ENCODE measurements at places on chromosomes 5 and 9.
A peak's percentile ranks its signal among the peaks of the same experiment; 100 is the strongest.

- no peak for DNase-seq
Measured at GRCh38 chr9:18606281-18606680, 132.3 kb downstream of the ADAMTSL1 start.

DNA sequence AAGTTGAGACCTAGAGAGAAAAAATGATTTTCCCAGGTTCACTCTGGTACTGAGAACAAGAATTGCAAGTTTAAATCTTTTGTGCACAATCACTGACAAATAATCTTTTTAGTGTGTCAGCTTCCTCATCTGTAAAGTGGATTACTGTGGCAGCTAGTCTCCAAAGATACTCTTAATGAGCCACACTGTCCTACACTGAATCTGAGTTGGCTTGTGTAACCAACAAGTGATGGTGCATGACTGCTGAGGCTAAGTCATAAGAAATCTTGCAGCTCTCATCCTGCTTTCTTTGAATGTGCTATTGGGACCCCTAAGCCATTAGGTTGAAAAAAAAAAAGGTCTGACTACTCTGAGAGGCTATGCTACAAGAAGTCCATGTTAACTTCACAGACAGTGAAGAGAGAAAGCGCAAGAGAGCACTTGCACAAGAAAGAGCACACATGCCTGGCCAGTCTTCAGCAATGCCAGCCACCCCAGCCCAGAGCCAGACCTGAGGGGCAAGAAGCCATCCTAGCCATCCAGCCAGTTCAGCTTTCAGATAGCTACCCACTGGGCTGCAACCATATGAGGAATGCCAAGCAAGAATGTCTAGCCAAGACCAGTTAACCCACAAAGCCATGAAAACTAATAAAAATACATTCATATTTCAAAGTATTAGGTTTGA lies 419.4 kb downstream of the RAB3C start:
- DNase-seq, result no peak

DNA sequence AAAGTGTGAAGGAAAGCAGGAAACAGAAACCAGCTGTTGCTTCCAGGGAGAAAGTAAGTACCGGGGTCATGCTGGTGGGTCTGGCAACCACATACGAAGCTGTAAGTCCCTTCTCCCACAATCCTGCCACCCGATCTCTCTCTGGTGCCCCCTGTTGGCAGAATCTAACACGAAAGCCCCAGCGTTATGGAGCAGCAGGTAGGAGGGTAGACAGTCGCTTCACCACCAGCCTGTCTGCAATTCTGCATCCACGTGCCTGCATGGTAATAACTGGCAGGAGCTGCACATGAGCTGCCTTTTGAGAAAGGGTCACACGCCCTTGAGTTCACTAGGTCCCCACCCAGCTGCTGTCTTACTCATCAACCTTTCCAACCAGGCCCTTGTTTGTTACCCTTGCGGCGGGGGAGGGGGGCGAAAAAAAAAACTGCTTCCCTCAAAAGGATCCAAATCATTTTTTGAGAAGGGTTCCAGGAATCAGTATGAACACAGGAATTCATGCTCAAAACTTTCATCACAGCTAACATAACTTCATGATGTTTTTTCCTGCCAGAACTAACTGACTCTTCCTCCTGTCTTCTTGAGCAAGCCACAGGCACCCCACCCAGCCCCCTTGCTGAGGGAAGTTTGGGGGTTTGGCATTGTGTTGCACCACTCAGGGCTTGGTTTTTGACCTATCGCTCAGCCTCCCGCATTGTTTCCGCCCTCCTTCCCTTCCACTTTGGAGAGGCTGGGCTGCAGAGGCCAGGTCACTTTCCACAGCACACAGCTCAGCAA lies 19.6 kb upstream of the TMEM252 start:
- no peak for DNase-seq

DNA sequence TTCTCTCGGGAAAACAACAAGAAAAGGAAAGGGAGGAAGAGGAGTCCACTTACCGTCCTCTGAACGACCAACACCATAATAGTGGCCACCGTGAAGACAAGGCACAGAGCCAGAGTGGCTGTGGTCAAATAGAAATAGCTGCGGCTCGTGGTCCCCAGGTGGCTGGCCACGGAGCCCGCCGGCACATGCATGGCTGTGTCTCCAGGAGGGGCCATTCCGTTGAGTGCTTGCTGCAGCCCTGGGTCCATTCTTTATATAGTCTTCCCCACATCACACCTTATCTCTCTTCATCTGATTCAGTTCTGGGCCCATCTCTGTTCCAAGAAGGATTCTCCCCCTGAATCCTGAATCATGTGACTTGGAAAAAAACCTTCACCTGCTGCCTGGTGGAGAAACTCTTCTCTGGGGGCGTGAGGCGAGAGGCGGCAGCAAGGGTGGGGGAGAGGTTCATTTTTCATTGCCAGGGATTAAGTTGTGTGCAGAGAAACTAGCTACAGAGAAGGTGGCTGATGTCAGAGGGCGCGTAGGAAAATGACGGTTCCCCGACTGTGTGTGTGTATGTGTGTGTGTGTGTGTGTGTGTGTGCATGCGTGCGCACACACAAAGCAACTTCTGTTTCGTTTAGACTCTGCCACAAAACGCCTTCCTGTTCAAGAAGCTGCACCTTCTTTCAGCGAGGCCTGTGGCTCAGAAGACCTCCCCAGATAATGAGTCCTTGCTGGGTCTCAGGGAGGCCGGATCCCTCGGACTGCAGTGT lies at the start of gene TNFSF8:
TNFSF8 (minus strand) TSS at position 536 of the 757 bp plus-strand sequence; CDS start at position 248, 288 bp downstream.
- DNase-seq, result no peak

DNA sequence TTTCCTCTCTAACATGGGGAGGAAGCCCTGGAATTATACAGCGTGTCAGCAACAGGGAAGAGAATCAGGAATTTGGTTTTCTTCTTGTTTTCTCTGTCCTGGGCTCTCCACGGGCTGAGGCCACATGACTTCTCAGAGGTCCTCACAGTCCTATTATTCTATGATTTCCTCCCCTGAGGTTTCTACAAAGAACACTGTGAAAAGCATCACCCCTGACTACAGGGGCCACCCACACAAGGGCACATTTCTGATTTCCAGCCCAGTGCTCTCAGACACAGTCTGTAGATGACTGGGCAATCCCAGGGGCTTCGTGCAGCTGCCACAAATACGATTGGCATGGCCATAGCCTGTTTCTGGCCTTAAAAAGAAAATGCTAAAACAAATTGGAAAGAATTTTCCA lies 284.9 kb downstream of the CEMIP2 start:
- DNase-seq, result no peak

GRCh38 chr5:59222687-59223511 lies 640.0 kb downstream of the RAB3C start:
- DNase-seq, result no peak

GRCh38 chr9:97852399-97853055 lies 499 bp upstream of the FOXE1 start:
- no peak for DNase-seq

DNA sequence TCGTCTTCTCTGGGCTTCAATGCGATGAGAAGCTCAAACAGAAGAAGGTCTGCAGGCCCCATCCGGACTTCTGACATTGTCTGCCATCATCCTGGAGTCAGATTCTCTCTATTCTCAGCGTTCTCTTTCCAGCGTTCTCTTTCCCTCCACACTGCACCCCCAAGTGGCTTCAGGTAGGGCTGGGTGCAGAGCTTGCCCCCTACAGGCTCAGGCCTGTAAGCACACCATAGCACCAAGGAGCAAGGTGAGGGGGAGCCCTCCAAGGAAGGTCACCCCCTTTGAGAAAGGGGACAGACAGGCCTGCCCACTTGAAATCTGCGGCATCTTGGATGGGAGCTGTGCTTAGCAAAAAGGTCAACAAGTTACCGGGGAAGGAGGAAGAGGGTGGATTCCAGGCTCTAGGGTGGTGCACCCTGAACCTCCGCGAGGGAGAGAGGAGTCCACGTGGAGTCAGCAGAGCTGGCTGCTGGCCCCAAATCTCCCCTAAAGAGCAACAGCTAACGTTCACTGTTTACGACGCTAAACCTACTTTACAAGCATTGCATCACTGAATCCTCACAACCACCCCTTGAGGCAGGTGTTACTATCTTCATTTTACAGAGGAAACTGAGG lies 27.5 kb downstream of the GPX3 start:
- DNase-seq, result no peak

DNA sequence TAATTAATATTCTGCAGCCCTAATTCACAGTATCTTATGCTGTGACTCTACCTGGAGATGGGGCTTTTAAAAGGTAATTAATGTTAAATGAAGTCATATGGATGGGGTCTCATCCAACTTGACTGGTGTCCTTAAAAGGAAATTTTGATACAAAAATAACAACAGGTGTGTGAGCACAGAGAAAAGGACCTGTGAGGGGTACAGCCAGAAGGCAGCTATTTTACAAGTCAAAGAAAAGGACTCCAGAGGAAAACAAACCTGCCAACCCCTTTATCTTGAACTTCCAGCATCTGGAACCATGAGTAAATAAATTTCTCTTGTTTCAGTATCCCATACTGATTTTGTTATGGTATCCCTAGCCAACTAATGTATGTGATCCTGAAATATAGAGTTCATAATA lies 250.3 kb downstream of the TMEM232 start:
- no peak for DNase-seq

DNA sequence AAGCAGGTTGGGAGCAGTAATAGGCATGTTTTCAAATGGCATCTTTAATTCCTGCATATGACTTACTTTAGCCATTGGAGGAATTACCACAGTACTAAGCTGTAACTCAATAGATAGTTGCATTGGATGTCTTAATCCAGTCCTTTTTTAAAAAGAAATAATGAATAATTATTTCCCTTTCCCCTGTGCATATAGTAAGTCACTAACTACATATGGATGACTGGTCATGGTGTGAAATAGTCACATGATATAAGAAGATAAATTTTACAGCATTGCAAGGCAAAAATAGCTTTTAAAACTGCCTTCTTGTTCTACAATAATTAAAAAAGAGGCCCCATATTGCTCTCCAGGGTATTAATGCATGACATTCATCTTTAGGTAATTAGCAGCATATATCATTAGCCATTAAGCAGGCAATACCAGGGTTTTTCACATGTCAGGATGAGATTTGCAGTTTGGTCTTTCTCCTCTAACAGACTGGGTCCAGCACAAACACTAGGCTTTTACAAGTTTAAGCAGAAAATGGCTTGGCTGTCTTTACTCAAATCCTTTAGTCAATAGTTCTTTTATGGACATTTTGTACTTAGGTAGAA lies 606.4 kb upstream of the RORB start:
- no peak for DNase-seq

GRCh38 chr5:28066856-28067255 lies 1028.5 kb upstream of the CDH9 start:
- no peak for DNase-seq

GRCh38 chr9:104330841-104331240 lies 173.2 kb upstream of the OR13F1 start:
- DNase-seq, result no peak

DNA sequence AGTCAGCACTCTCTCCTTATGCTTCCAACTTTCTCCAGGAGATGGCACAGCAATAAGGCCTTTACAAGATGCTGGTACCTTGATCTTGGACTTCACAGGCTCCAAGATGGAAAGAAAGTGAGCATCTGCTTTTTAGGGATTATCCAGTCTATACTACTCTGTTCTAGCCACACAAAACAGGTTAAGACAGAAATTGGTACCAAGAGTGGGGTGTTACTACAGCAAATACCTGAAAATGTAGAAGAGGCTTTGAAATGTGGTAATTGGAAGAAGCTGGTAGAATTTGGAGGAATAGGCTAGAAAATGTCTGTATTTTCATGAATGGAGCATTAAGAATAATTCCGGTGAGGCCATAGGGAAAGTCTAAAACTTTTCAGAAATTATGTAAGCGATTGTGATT lies 484.8 kb upstream of the GRIA1 start:
- no peak for DNase-seq

- no peak for DNase-seq
Measured at GRCh38 chr5:98593418-98593817, 180.0 kb upstream of the RGMB start.

DNA sequence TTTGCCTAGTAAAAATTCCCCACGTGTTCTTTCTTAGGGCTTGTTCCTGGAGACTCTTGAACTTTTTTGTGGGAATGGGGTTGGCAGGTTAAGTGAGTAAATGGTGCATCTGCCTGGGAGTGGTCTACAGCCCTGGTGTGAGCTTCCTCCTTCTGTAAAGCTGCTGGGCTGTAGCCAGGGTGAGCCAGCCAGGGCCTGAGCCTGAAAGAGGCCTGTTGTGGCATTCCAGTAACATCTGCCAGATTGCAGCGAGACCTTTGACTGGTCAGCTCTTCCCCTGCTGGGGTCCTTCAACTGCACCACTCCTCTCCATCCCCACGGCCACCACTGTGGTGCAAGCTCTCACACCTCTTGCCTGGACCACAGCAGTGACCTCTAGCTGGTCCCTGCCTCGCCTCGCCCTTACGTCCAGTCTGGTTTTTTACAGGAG lies 47.5 kb downstream of the SLC22A5 start:
- DNase-seq, result no peak

DNA sequence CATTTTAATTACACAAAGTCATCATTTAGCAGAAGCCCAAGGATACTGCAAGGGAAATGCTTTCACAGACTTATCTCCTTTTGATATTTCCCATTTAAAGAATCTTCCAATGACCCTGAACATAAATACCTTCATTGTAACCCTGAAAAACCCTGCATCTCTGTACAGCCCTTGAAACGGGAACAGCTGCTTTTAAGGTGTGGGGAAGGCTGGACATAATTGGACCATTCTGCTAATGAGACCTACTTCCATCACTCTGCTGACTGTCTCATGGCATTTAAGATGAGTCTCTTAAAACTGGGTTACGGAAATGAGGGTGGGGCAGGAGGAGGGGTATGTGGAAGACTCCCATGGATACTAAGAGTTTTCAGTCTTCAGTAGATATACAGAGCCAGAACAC lies 485.8 kb downstream of the BRINP1 start:
- DNase-seq, result no peak

- DNase-seq, result no peak
Measured at GRCh38 chr5:139851558-139851957, 56.0 kb downstream of the PSD2 start.

- no peak for DNase-seq
Measured at GRCh38 chr5:172383191-172383802, 71.0 kb downstream of the SH3PXD2B start.

GRCh38 chr5:54756796-54757402 lies 228.5 kb downstream of the ESM1 start:
- DNase-seq, result no peak

- no peak for DNase-seq
Measured at GRCh38 chr9:133089271-133089671, 27.5 kb downstream of the CEL start.

GRCh38 chr9:74770508-74771261 lies 117.0 kb downstream of the TRPM6 start:
- DNase-seq, result peak; percentile 12

DNA sequence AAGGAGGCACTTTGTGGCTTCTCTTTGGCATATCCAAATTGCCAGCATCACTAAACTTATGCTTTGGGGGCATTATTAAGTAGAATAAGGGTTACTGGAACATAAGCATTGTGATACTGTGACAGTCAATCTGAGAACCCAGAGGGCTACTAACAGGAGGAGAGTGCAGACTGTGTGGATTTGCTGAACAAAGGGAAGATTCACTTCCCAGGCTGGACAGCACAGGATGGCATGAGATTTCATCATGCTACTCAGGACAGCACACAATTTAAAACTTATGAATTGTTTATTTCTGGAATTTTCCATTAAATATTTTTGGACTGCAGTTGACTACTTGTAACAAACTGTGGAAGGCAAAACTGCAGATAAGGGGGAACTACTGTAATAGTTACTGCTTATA lies 212.5 kb downstream of the TMC1 start:
- no peak for DNase-seq

GRCh38 chr5:126514558-126515141 lies 80.4 kb downstream of the ALDH7A1 start:
- no peak for DNase-seq
